Natural killer cell treated with Interleukin-12 subunit alpha and Interleukin-12 subunit beta and Interleukin-15 and Interleukin-18, amount 100 ng/mL, for 72 hours (primary cell): ENCODE measurements at places on chromosomes 7 and 10. TPM values are rescaled to one million over a fixed set of nuclear protein-coding genes. Genes with fewer than 3 reads are reported as not detected.

UPP1 gene
- 145 TPM for total RNA-seq

- DNase-seq = no peak
Measured at GRCh38 chr7:26699766-26700165, 164.6 kb downstream of the SKAP2 start.

LIPJ gene
- total RNA-seq = not detected

GPR26 gene
- not detected for total RNA-seq

DNA sequence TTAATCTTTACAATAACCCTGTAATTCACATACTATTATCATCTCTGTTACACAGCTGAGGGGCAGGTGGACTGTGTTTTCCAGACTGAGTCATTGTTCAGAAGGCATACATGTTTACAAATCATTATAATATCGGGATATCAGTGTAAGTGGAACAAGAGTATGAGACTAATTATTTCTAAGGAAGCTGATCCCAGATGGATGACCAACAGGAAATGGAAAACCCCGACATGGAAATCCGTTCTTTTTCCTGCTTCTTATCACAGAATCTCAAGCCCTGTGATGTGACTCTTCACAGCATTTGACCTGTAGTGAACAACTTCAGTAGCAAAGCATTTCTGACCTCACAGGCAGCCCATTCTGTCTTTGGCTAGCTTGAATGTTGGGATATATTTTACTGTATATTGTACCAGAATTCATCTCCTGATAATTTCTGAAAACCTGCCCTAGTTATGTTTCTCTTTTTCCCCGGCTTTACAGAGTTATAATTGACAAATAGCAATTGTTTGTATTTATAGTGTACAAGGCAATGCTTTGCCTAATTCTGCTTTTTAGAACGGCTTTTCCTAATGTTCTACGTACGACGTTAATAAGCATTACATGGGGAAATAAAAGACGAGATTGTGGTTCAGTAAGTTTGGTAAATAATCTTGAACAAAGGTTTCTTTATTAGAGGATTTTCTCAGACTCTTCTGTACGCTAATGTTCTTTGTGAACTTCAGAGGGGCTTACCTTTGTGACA lies 78.6 kb upstream of the SYPL1 start:
- DNase-seq = no peak

CAMK2B gene
- 0.10 TPM for total RNA-seq

DNA sequence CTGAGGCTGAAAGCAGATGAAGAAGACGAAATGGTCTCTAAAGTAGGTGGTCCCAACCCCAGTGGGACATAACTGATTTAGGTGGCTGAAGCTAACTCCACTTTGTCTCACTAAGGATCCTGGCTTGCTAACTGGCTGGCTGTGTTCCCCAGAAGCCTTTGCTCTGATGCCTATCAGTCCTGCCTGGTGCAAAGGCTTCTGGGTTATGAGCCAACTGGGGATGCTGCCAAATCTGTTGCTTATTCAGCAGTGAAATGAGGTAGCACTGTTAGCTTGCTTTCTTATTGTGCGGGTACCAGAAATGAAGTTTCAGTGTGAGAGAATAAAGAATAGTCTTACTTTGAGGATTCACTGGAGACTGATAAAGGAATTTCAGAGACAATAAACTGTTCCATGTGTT lies 18.1 kb downstream of the PRKG1 start:
- DNase-seq = no peak

TEX36 gene
- not detected for total RNA-seq

DNA sequence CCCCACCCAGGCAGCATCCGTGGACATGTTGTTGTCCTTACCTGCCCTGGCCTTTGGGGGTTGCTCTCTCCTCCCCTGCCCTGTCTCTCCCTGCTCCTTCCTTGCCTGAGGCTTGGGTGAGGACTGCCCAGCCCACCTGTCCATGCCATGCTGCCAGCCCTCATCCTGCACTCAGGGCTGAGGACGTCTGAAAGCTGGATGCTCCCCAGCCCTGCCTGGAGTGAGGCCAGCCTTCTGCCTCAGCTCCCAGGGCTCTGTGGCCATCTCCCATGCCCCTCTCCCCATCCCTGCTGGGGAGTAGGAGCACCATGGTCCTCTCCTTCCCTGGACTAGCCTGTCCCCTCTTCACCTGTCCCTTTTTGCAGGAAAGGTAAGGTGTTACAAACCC lies 68.4 kb downstream of the RAMP3 start:
- DNase-seq = no peak

PNLIPRP3 gene
- not detected for total RNA-seq
